Pulmonary artery endothelial cell (primary cell): ENCODE measurements at places on chromosomes 11 and 22. TPM values are rescaled to one million over a fixed set of nuclear protein-coding genes. Genes with fewer than 3 reads are reported as not detected.

Gene VSIG2
- 0.26 and 0.42 TPM in 2 replicates for total RNA-seq

Gene MS4A1
- total RNA-seq = not detected in 2 replicates

Gene PYGM
- total RNA-seq = 0.13 and 0.35 TPM in 2 replicates

Gene SERPINH1
- 426 and 732 TPM in 2 replicates for total RNA-seq

Gene KIF18A
- total RNA-seq = 8.3 and 16.3 TPM in 2 replicates

Gene SLC5A1
- total RNA-seq = under 0.01 TPM in 1 of 2 replicates, not detected in the other

Gene PPP1R14B
- 312 and 327 TPM in 2 replicates for total RNA-seq
